ENCODE measurements at places on chromosomes 5 and 9. TPM values are rescaled to one million over a fixed set of nuclear protein-coding genes. Genes with fewer than 3 reads are reported as not detected.

Gene FST
- not detected for total RNA-seq

Gene PCDHAC2
- not detected for total RNA-seq

Gene INSL4
- not detected for total RNA-seq

Gene DOCK2
- 320 TPM for total RNA-seq

Gene FOXD4L5
- not detected for total RNA-seq

All from natural killer cell (primary cell).